Motor neuron (in vitro differentiated cells): ENCODE measurements at places on chromosomes 3 and 15. TPM values are rescaled to one million over a fixed set of nuclear protein-coding genes. Genes with fewer than 3 reads are reported as not detected.
A peak's percentile ranks its signal among the peaks of the same experiment; 100 is the strongest.

GRCh38 chr3:156539802-156540201, 15.1 kb downstream of the SSR3 start:
- ATAC-seq = no peak

- ATAC-seq = no peak
These were observed 145.3 kb downstream of the FOXP1 start for GRCh38 chr3:71438071-71438685.

- no peak for ATAC-seq
These were observed 130.7 kb upstream of the GOLGA6L4 start for GRCh38 chr15:84104853-84105252.

- no peak for ATAC-seq
These were observed 121.0 kb downstream of the GREM1 start for GRCh38 chr15:32838820-32839219.

DNA sequence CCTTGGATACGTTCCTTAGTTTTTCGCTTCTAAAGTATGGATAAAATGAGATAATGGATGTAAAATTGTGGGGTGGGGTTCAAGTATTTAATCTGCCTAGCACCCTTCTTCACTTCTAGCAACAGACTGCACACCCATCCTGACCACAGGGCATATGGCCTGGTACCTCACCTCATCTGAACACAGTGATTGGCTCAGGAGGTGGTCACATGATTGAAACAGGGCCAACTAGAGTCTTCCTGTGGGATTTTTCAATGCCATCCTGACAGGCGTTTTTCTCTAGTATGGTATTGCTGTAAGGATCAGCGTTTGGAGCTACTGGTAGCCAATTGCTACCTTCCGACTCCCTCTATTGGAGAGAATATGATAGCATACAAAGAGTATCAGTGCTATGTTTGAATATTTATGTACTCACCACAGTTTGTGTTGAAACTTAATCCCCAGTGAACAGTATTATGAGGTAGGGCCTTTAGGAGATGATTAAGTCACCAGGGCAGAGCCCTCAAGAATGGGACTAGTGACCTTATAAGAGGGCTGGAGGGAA, 172.2 kb downstream of the PPM1L start:
- ATAC-seq = peak; percentile 42

- peak; percentile 59 for ATAC-seq
These were observed 10.8 kb downstream of the TIPARP start for GRCh38 chr3:156685198-156685597.

GRCh38 chr15:88334436-88334835, 77.9 kb upstream of the NTRK3 start:
- no peak for ATAC-seq

DNA sequence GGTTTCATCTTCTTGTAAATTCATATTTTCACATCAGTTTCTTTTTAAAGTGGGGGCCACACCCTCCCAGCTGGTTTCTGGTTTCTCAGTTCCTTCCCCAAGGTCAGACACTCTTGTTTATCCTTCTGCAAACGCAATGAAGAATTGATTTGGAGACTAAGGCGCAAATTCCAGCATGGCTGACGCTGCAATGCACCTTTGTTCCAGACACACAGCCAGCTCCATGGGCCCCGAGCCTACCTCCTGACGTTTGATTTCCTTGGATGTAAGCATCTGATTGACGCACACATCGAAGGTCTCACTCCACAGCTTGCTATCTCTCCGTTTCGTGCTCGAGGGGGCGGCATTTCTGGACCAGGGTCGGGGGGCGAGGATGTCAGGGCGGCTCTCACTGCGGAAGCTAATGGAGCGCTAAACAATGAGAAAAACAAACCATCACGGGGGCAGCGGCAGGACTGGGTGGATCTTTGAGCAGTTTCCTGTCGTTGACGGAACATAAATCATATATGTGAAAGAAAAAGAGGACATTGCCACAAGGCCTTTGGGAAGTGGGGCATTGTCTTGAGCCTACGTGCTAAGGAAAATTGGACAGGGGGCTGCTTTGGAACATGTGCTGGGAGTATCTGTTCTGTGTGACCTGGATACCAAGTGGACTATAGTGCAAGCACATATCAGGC, 46.9 kb downstream of the ARHGEF3 start:
- no peak for ATAC-seq

GRCh38 chr3:28940530-28940929, 340.3 kb upstream of the RBMS3 start:
- no peak for ATAC-seq

- ATAC-seq = no peak
These were observed 33.5 kb downstream of the MLH1 start for GRCh38 chr3:37026851-37027250.

GRCh38 chr3:123576122-123576521, 8.7 kb downstream of the HACD2 start:
- peak; percentile 25 for ATAC-seq

DNA sequence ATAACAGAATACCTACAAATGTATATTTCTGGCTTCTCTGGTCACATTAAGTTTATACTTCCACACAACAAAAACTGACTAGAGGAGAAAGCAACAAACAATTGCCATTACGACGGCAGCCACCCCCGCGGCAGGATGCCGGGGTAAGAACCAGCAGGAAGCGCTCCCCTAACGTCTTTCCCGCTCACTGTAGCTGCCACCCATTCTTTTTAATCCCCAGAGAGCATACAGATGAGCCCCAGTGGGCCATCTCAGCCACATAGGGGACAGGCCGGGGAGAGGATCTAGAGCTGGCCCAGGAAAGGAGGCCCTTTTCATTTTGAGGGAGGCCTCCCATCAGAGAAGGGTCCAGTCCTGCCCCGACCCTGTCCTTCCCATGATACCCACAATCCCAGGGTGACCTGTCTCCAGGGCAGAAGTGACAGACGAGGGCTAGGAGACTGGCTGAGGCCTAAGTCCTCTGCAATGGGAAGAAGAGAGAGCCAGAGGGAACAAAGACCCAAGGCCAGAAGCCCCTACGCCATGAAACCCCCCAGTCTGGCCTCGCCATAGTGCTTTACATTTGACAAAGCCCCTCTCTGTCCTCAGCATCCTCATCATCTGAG, 3.6 kb upstream of the CALML4 start:
- no peak for ATAC-seq

GRCh38 chr3:69764121-69764741, 25.0 kb downstream of the MITF start:
- no peak for ATAC-seq

GRCh38 chr15:75436881-75437280, 14.6 kb downstream of the SIN3A start:
- ATAC-seq = no peak

- ATAC-seq = no peak
These were observed 40.8 kb upstream of the IQCF6 start for GRCh38 chr3:51819709-51820406.

GRCh38 chr3:37138816-37139215, 35.6 kb downstream of the LRRFIP2 start:
- no peak for ATAC-seq

DNA sequence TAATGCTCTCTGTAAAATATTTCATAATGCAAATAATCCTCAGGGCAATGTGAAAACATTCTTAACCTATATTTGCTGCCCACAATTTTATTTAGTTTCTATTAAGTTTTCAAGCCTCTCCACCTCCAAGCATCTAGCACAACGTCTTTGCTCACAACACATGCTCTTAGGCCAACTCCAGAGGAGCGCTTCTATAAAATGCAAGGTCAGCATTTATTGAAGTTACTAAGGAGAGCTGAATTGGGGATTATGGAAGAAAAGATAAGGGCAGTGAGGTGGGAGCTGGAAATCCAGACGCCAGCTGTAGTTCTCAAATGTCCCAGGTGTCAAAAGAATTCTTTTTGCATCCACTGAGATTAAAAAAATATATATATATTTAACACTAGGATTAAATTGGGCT, 996 bp downstream of the RABL3 start:
- ATAC-seq = no peak

DNA sequence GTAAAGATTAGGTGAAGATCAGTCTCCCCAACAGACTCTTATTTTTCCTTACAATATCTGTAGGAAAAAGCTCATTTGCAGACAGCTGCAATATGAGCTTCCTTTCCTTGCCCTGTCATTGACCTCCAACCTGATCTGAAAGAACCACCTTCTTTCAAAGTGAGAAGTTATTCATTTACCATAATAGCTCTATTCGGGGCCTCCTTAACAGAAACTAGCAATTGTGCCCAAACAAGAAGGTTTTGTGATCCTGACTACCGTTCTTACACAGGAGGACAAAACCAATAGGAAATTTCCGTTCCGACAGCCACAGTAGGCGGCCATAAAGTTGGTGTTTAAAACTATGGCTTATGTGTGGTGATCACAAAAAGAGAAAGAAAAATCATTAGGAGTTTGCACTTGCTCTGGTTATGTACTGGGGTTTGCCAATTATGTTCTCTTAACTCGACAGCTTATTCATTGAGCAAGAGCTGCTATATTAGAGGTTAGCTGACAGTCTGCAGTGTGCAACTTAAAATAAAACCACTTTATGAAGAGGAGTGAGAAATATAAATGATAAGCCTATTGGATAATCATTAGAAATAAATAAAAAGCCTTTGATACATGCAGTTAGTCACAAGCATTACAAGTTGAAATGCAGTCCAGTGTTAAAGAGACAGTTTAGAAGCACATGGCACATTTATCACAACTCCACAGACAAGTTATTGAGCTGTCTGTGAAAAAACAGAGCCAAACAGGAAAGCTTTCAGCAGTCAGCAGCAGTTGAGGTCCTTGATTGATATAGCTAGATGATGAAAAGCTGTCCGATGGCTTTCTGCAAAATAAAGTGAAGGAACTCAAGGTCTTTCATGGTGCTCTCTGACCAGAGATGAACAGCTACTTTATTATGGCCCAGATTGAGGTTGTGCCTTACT, 199.8 kb downstream of the WDR72 start:
- ATAC-seq = peak; percentile 50

- no peak for ATAC-seq
These were observed 501.8 kb downstream of the ZPLD1 start for GRCh38 chr3:102936511-102937045.

GRCh38 chr3:123712077-123712860, 127.4 kb upstream of the HACD2 start:
- no peak for ATAC-seq

GRCh38 chr3:37726525-37727290, 135.0 kb upstream of the CTDSPL start:
- ATAC-seq = peak; percentile 65

DNA sequence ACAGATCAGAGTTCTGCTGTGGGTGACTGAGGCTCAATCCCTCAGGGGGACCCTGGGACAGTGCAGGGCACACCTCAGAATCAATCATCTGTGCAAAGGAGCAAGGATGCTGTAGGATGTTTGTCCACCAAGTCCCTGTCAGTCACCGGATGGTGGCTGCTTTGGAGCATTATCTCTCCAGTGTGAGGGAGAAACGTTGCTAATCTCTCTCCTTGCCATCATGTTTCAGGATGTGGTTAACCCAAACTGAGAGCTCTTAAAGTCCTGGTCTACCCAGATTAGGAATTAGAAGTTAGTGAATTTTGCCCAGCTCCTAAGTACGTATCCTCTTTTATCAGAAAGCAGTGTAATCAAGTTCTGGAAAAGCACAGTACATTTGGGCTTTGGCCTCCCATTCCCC, 26.2 kb upstream of the LRRC3B start:
- no peak for ATAC-seq

DNA sequence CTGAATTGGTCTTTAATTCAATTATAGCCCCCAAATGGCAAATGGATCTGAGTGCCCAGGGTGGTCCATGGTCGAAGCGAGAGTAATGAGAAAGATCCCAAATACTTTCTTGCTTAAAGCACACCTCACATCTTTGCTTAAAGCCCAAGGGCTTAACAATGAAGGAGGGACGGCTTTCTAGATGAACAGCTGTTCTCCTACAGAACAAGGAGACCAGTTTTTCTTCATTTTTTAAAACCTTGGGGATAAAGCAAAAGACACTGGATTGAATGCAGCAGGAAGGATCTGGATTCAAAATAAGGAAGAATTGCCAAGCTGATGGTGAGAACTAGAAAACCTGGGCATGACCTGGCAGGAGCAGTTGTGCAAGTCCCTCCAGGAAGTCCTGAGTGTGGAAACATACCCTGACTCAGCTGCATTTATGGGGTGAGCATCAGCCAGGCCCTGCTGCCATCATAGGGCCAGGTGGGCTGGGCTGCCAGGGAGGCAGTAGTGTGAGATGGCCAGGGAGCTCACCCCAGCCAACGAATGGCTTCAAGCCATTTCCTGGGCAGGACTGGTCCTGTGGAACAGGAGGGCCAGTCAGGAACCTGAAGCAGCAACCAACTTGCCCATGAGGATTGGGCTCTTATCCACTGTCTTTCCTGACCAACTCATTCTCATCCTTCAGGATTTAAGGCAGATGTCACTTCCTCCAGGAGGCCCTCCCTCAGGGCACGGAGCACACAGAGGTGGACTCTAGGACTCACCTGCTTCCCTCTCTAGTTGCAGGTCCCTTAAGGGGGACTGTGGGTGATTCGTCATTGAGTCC, 18.4 kb upstream of the RHCG start:
- ATAC-seq = no peak

DNA sequence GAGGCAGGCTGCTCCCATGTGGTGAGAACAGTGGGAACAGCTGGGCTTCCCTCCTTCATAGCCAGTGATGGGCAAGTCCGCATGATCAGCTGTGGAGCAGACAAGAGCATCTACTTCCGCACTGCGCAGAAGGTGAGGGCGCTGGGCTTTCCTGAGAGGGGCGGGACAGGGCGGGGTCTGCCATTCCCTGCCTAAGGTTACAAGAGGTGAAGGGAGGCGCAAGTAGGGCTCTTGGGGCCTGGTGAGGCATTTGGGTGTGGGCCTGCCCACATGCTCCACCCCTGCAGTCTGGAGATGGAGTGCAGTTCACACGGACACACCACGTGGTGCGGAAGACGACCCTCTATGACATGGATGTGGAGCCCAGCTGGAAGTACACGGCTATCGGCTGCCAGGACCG, 10.6 kb upstream of the JMJD7 start:
- no peak for ATAC-seq

Gene UROC1
- not detected in 2 replicates for total RNA-seq

Gene GCNT3
- total RNA-seq = 1.00 and 1.4 TPM in 2 replicates

Gene CCR9
- total RNA-seq = 0.30 and 0.59 TPM in 2 replicates

Gene IGDCC3
- total RNA-seq = 0.66 and 1.4 TPM in 2 replicates

Gene TRH
- total RNA-seq = 3.9 and 4.0 TPM in 2 replicates

Gene GLCE
- 22.9 and 24.1 TPM in 2 replicates for total RNA-seq

Gene SAMMSON
- 2.6 and 2.8 TPM in 2 replicates for total RNA-seq

Gene CISH
- 0.70 and 0.76 TPM in 2 replicates for total RNA-seq

Gene ZNF717
- 0.64 and 1.0 TPM in 2 replicates for total RNA-seq

Gene MKRN2OS
- total RNA-seq = 0.33 and 0.46 TPM in 2 replicates

Gene ECE2
- total RNA-seq = 1.1 and 3.7 TPM in 2 replicates

Gene SNX4
- 42.5 and 55.2 TPM in 2 replicates for total RNA-seq

Gene BUB1B
- 35.0 and 38.7 TPM in 2 replicates for total RNA-seq

Gene ZCWPW2
- total RNA-seq = 2.1 and 2.2 TPM in 2 replicates

Gene CHRNA5
- 0.54 and 0.81 TPM in 2 replicates for total RNA-seq
